ENCODE measurements at places on chromosomes 11 and 22.

GRCh38 chr11:65849366-65849765 lies 8.6 kb downstream of the CFL1 start:
- no peak for DNase-seq

DNA sequence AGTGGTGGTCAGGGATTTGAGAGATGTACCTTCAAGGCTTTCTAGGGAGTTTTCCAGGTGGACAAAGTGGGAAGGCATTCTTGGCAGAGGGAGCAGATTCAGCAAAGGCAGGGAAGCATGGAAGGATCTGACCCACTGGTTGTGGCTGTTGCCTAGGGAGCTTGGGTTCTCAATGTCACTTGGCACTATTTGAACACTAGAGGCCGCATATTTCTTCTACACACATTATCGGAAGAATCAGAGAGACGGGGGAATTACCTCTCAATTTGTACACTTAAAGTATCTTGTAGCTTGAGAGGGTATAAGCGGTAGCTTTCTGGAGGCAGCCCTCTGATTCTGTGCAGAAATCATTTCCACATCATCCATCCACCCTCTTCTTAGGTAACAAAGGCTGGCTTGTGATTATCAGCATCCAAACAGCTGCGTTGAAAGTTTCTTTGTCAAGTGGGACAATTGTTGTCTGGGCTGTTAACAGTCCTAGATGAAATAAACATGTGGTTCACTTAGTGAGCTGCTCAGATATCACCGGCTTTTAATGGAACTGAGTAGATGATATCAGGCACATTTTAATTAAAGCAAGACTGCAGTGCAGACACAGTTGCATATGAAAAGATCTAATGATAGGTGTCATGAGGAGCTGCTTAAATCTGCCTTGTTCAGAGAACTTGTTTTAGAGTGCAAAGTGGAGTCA lies 2.6 kb downstream of the NELL1 start:
- no peak for DNase-seq

- DNase-seq: no peak
Observed at GRCh38 chr11:34546511-34547209, 33.1 kb upstream of the ELF5 start.

- DNase-seq: no peak
Observed at GRCh38 chr22:42976217-42976933, 38.6 kb downstream of the PACSIN2 start.

DNA sequence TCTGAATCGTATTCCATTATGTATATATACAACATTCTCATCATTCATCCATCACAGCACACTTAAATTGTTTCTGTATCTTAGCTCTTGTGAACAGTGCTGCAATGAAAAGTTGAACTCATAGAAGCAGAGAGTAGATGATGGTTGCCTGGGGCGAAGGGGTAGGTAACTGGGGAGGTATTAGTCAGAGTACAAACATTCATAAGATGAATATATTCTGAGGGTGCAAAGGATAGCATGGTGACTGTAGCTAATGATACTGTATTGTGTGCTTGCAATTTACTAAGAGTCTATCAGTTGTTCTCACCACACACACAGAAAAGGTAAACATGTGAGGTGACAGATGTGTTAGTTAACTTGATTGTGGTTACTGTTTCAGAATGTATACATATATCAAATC lies 12.6 kb upstream of the RFPL2 start:
- no peak for DNase-seq

- DNase-seq: no peak
Observed at GRCh38 chr11:3109434-3109833, 52.2 kb upstream of the CARS1 start.

- DNase-seq: no peak
Observed at GRCh38 chr11:77436506-77436905, 37.4 kb downstream of the PAK1 start.

GRCh38 chr11:72842126-72842525 lies 27.9 kb downstream of the ATG16L2 start:
- DNase-seq: no peak

DNA sequence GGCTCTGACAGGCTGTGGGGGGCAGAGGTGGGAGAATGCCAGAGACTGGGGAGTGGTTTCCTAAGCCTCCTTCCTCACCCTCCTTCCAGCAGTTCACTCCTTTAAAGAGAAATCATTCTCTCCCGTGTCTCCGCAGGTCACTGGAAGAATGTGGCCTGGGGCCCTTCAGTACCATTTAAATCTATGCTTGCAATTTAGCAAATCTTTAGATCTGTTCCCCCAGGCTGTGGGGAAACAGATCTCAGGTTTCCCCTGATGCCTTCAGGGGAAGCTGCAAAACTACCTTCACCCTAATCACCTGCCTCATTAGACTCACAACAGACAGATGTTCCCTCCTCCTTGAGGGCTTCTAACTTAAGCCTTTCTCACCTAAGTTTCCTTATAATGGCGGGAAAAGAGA lies 55.3 kb downstream of the KIRREL3 start:
- DNase-seq: no peak

- DNase-seq: no peak
Observed at GRCh38 chr22:39173787-39174497, 21.5 kb upstream of the CBX7 start.

GRCh38 chr11:20459865-20460264 lies 72.3 kb downstream of the PRMT3 start:
- no peak for DNase-seq

DNA sequence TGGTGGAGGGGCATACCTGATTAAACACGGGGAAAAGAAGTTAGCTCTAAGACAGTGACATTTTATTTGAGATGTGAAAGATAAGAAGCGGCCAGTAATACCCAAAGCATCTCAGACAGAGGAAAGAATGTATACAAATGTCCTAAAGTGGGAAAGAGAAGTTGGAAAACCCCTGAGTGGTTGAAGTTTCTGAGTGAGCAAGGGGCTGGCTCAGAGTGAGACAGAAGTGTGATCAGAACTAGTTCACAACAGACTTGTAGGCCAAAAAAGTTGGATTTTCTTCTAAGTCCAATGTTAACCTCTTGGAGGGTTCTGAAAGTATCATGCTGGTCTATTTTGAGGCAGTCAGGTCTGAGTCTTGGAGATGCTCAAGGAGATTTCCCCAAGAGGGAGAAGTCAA lies 608.7 kb downstream of the SOX6 start:
- no peak for DNase-seq

GRCh38 chr11:96486890-96487611 lies 97.2 kb downstream of the JRKL start:
- DNase-seq: no peak

- no peak for DNase-seq
Observed at GRCh38 chr11:34798985-34799384, 117.2 kb downstream of the APIP start.

DNA sequence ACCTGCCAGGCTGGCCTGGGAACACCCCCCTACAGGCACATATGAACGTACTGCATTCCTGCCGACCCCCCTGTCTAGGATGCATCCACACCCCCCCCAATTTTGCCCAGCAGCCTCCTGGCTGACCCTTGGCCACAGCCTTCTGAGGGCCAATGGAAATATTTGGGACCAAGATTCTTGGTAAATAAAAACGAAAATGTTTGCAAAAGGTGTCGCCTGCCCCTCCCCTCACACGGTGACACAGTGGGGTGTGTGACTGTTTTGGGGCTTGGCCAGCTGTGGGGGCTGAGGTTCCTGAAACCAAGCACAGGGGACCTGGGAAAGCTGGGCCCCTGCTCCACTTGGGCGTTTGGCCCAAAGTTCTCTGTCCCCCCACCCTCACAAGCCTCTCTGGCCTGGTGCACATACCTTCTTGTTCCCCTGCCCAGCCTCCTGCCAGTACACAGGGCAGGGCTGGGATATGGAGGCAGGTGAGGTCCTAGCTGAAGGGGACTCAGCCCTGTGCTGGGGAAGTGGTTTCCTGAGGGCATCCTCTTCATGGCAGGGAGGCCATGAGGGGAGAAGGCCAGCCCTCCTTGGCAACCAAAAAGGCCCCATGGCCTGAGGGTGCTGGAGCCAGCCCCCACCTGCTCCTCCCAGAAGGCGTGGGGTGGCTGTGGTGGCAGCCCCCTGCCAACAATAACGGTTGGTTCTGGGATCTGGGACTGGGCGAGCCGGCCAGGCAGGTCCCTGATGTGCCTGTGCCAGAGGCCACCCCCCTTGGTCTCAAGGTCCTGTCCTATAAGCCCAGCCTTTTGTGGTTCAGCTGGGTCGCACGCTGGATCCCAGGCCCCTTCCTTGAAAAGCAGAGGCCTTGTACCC lies 2.1 kb upstream of the CRACR2B start:
- no peak for DNase-seq

DNA sequence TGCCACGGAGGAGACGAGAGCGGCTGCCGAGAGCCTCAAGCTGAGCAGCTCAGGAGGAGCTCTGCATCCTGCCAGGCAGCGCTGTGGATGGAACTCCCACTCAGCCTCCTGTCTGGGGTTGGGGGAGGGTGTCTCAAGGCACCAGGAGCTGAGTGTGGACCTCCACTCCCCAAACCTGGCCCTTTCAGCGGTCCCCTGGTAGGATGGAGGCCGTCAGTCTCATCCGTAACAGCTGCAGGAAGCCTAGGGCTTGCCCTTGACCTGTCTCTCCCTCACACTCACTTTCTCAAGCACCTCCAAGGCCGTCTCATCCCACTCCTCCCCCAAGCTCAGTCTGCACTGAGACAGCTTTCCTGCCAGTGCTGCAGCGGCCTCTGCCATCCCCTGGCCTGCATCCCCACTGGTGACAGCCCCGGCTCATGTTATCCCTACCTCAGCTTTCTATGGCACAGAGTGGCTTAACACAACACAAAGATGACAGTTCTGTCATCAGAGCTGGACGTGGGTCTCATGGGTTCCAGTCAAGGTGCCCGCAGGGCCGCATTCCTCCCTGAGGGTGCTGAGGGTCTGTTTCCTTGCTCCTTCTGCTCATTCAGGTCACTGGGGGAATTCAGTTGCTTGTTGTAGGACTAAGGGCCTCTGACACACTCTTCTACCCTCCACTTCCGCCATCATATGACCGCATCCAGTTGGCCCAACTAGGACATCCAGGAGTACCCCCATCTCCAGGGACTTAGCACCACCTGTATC lies 341.9 kb upstream of the B3GAT1 start:
- no peak for DNase-seq

GRCh38 chr22:48104102-48104738 lies 1341.8 kb downstream of the TBC1D22A start:
- no peak for DNase-seq

DNA sequence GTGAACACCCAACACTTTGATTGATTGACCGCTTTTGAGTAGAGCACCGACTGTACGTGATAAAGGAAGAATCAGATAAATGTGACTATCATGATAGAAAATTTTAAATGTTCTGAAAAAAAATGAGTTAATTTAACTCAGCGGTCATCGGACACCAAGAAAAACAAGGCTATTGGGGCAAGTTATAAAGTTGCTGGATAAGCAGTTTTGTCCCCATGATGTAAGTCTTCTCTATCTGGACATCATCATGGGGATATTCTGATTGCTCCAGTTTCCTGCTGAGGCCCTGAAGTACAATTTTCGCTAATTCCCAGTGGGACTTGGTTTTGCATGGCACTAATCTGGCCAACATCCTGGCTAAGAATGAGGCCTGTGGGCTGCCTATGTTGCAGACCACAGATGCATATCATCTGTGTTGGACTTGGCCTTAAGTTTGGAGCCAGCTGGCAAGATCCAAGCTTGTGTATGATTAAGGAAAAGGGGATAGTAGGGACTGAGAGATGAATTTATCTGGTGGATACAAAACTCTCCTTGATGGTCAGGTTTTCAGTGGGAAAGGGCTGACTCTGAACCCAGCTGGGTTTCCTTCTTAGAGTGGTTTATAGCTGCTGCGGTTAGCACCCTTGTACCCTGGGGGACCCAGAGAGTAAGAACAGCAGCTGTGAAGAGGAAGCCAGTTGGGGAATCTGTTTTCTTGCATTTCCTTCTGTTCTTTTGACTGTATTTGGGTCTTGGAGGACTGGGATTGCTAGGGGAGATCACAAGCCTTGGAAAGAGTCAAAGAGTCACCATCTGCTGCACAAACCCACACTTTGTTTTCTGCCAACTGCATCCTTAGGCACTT lies 118.3 kb downstream of the SEZ6L start:
- no peak for DNase-seq

DNA sequence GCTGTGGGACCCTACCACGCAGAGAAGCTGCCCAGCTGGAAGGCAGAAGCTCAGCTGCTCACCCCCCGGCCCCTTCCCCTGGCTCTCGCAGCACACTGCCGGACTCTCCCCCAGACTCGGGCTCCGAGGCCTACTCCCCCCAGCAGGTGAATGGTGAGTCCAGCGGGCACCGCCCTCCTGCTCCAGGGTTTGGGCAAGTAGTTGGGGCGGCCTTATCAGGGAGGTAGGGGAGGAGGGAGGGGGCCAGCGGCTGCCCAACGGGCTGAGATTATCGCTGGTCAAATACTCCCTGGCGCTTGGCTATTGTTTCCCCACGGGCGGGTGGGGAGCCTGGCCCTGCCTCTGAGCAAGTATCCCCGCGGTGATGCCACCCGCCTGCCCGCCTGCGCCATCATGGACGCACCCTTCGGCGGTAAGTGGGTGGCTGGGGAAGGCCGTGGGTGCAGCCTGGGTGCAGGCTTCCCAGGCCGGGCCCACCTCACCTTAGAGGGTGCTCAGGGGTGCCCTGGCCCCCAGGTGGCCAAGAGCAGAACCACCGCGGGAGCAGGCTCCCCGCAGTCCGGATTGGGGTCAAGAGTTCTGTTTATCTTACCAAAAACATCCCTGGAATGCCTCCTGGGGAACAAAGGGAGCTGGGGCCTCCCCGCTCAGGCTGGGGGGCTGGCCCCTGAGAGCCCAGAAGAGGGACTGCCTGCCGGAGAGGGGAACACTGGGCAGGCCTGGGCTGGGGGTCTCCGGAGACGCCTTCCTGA lies 16.9 kb downstream of the MYRF start:
- DNase-seq: no peak

DNA sequence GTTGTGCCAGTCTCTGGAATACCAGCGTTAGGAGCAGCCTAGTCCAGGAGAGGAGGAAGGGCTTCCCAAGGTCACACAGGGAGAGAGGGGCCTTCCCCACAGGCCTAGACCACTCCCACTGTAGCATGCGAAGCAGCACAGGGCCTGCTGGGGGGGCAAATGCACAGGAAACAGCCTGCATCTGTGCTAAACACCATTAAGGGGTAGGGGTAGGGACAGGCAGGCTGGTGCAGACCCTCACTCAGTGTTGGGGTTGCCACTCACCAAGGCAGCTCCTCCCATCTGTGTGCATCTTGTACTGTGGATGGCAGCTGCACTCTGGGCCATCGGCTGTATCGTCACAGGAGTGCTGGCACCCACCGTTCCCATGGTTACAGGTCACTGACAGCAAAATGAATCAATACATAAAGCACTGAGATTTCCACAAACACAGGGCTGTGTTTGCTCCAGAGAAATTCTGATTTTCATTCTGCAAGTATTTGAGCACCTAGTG lies 24.9 kb downstream of the SCUBE2 start:
- no peak for DNase-seq

DNA sequence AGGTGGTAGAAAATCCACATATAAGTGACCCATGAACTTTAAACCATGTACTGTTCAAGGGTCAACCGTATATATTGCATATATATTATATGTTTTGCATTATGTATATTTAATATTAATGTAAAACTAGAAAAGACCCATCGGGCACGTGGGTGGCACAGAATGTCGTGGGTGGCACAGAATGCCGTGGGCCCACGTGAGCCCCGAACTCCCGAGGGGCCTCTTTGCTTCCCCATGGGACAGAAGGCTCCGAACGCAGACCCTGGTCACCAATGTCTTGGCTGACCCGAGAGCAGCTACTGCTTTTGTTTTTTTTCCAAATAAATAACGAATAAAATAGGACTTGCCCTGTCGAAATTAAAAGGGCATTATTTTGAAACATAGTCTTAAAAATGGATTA lies 415.4 kb downstream of the BRD1 start:
- DNase-seq: no peak
